ENCODE measurements at places on chromosomes 7 and 10. TPM values are rescaled to one million over a fixed set of nuclear protein-coding genes. Genes with fewer than 3 reads are reported as not detected.

DNA sequence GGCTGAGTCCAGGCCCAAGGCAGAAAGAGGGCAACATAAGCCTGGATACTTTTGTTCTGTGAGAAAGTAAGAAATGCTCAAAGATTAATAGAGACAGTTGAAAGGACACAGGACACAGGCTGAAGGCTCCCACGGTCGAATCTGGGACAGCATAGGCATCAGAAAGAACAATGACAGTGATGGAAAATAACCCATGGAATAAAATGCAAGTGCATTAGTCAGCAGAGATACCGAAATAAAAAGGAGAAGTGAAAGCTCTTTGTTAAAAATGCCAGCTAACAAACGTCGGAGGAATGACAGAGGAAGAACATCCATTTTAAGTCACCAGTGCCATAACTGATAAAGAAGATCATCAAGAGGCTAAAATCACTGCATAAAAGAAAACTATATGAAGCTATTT, 19.6 kb upstream of the AGAP5 start:
- no peak for DNase-seq

DNA sequence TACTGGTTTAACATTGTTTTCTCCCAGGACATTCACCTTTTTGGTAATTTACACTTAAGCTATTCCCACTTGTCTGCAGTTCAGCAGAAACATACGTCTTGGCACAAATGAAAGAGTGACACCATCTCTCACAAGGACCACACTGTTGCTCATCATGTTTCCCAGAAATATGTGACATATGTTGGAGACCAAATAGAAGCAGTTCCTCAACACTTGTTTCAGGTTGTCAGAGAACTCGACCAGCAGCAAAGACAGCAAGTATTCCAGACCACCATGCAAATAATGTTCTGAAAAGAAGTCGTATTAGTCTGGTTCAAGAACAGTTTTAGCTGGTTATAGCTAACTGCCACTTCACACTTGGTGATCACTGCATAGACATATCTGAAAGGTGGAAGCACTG, 81.3 kb upstream of the KLF6 start:
- DNase-seq: no peak

- DNase-seq: no peak
Measured at GRCh38 chr7:143382791-143383641, 1.9 kb downstream of the ZYX start.

DNA sequence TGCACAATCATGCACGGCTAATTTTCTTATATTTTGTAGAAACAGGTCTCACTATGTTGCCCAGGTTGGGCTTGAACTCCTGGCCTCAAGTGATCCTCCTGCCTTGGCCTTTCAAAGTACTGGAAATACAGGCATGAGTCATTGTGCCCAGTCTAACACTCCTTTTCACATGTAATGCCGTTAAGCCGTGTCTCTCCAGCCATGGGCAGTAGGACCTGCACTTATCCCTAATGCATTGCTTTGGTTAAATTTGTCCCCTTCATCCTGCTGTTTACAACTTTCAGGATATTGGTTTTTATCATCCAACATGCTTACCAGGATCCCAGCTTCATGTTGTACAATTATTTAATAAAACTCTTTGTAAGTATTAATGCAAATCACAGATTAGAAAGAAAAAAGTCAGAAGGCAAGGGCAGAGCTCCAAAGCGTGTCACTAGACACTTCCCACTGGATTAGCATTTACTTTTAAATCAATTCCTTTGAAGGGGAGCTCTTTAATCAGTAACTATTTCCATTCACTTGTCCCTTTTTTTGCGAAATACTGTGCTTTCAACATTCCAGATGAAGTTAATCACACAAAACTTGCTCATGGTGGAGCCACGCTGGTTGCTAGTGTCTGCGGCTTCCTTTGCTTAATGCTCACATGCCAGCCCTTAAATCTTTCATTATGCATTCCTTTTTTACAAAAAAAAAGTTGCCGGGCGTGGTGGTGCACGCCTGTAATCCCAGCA, 256.0 kb upstream of the AUTS2 start:
- DNase-seq: peak; percentile 77

BAMBI gene
- total RNA-seq: 4.6 TPM

DNA sequence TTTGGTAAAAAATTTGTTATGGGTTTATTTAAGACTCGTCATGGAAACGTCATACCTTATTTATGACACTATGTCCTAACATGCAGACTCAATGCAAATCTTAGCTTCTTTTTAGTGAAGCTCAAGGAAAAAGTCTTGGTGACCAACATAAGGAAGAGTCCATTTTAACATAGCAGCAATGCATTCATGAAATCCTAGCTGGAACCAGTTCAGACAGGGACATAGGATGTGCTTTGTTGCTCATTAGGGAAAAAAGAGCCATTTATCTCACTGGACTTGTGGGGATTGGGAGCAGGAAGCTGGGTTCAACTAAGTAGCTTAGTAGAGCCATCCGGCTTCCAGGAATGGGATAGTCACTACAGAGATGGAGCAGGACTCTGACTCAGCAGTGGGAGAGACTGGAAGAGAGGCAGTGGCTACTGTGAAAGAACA, 100.7 kb upstream of the DKK1 start:
- peak; percentile 37 for DNase-seq

DNA sequence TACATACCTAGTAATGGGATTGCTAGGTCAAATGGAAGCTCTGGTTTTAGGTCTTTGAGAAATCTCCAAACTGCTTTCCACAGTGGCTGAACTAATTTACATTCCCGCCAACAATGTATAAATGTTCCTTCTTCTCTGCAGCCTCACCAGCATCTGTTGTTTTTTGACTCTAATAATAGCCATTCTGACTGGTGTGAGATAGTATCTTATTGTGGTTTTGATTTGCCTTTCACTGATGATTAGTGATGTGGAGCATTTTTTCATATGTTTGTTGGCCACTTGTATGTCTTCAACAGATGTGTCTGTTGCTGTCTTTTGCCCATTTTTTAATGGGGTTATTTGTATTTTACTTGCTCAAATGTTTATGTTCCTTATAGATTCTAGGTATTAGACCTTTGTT, 675.5 kb downstream of the SUGCT start:
- DNase-seq: no peak

DNA sequence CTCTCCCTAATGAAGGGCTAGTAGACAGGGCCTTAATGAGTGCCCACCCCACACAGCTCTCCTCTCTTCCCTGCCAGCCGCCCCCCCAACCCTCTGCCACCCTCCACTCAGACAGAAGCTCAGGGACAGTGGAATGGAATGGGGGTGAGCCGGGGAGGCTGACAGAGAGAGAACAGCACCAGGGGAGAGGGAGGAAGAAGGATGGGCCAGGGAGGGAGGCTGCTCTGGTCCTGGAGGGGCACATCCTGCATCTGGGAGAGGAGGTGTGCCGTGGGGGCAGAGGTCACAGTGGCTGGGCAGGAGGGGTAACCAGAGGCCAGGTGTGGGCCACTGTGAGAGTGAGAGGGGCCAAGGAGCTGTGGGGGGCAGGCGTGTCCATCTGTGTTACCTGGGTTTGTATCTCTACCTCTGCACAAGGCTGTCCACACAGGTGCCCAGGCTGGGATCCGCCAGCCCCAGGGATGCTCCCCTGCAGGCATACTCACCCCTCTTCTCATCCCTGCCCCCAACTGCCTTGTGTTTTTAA, 2.4 kb downstream of the NYAP1 start:
- DNase-seq: no peak

WNT8B gene
- total RNA-seq: not detected

DNA sequence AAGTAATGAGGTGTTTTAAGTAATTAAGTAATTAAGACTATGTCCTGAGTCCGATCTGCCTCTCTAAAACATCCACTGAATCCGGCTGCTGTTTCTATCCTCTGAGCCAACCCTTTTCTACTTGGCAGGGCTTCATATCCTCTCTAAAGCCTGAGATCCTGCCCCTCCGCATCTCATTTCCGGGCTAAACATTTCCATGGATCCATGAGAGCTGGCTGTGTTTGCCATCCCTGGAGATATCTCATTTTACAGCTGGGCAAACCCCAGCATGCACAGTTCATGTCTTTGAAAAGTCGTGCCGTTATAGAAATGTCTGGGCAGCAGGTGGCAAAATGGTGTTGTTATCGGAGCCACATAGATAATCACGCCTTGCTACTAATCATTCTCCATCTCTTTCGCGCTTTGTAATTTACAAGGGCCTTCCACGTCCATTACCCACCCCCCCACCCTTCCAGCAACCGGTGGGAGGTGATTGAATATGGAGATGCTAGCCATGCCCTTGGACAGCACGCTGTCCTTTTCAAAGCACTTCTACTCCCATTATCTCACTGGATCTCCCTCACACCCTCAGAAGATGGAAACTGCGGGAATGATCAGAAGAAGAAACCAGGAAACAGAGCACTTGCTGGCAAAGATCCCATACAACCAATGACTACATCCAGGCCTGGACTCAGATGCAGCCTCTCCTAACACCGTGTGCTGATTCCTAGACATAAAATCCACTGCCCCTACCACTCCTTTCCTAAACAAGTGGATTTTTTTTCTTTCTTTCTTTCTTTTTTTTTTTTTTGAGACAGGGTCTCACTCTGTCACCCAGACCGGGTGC, 1189.2 kb downstream of the TYW1 start:
- DNase-seq: no peak

All from fibroblast of lung (primary cell).